ENCODE measurements at places on chromosomes 6 and 20.

DNA sequence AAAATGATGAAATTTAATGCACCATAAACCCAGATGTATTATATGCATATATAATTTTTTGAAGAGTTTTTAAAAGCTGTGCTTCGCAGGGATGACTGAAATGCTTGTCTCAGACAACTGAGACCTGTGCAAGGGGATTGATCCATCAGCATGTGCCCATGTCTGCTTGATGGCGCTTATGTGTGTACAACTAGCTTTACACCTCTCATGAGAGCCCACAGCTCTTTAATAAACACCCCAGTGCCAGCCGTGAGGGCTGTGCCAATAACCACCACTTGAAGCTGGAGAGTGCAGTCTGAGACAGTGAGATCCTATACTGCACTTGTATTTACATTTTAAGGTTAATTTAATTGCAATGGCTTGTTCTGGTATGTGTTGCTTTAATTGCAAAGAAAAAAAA is 225.5 kb downstream of the BCKDHB start:
- DNase-seq, result no peak

DNA sequence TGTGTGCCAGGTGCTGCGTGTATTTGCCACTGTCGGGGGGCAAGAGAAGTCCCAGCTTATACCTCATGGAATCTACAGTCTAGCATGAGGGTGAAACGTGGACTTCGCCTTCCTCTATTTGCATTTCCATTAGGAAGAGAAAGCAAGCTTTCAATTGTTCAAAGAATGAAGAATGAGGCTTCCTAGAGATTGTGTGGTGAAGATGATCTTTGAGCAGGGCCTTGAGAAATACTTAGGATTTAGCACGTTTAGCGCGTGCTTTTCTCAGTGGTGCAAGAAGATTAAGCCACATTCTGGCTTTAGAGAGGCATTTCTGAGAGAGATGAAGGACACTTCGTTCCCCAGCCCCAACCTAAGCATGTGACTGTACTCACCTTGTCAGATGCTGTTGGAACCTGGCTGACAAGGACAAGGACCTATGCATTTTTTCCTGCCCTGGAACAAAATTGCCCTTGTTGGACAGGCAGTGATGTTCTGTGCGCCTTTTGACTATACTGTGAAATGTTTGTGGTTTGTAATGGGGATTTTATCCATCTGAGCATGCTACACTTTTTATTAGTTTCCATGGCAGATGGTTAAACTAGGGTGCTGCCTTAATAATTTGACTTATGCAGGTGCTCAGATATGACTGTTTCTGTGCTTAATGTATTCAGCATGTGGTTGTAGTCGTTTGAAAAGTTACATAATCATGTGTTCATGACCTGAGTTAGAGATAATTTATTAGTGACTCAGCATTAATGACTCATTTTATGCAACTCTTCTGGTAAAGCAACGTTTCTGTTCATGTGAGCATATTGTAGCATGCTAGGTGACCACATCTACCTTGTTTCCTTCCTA is 10.7 kb downstream of the TULP4 start:
- DNase-seq, result no peak

- no peak for DNase-seq
These were observed 785 bp upstream of the ULBP3 start for GRCh38 chr6:150069706-150070105.

- no peak for DNase-seq
These were observed 313.1 kb downstream of the TRDN start for GRCh38 chr6:123323452-123324329.

DNA sequence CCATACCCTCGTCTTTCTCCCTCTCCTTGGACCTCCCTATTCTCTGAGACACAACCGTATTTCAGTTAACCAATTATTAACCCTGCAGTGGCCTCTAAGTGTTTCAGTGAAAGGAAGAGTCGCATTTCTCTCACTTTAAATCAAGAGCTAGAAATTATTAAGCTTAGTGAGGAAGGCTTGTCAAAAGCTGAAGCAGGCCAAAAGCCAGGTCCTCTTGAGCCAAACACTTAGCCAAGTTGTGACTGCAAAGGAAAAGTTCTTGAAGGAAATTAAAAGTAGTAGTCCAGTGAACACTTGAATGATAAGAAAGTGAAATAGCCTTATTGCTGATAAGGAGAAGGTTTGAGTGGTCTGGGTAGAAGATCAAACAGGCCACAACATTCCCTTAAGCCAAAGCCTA is 58.3 kb downstream of the SNX9 start:
- no peak for DNase-seq

- DNase-seq, result no peak
These were observed 314.8 kb downstream of the CDC5L start for GRCh38 chr6:44702292-44702691.

GRCh38 chr20:48898210-48898609 is 23.3 kb upstream of the ARFGEF2 start:
- no peak for DNase-seq

GRCh38 chr20:48708630-48709029 is 119.2 kb downstream of the PREX1 start:
- no peak for DNase-seq

All from CD4-positive, alpha-beta T cell treated with Interleukin-17A for 4 hours (primary cell).